ENCODE measurements at places on chromosomes 1 and 21.
A peak's percentile ranks its signal among the peaks of the same experiment; 100 is the strongest.

GRCh38 chr1:225595452-225595851 is 57.5 kb downstream of the ENAH start:
- DNase-seq: no peak

GRCh38 chr1:7374563-7375160 is 396.4 kb upstream of the VAMP3 start:
- DNase-seq: no peak

DNA sequence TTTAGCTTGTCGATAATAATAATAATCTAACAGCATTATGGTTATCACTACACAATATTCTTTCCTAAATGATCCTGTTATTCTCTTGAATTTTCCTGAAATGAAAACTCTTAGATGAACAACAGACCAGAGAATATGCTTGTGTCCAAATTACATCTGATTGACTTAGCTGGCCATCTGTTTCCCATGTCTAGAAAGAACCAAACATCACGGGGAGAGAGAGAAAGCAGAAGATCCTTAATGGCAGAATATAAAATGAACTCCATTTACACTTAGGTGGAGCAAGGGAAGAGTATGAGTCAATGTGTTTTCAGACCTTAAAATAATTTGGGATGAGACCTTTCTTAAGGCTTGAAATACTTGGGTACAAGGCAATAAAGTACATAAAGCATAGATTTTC is 162.2 kb downstream of the DSCAM start:
- no peak for DNase-seq

- no peak for DNase-seq
These were observed 35.6 kb downstream of the LRRN2 start for GRCh38 chr1:204649721-204650521.

DNA sequence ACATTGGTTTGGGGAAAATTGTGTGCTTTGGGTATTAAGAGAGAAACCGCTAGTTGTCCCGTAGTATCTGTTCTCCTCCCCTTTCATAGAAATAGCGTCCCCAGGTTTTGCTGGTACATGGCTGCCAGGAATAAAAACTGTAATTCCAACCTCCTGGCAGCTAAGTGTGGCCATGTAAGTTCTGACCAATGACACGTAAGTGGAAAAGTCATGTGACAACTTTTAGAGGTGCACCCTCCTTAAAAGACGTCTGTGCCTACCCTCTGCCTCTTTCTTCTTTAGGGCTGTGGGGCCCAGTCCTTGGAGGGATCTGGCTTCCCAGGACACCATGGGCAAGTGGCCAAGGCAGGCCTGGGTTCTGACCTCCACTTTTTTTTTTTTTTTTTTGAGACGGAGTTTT is 59.3 kb downstream of the UMODL1 start:
- DNase-seq: no peak

DNA sequence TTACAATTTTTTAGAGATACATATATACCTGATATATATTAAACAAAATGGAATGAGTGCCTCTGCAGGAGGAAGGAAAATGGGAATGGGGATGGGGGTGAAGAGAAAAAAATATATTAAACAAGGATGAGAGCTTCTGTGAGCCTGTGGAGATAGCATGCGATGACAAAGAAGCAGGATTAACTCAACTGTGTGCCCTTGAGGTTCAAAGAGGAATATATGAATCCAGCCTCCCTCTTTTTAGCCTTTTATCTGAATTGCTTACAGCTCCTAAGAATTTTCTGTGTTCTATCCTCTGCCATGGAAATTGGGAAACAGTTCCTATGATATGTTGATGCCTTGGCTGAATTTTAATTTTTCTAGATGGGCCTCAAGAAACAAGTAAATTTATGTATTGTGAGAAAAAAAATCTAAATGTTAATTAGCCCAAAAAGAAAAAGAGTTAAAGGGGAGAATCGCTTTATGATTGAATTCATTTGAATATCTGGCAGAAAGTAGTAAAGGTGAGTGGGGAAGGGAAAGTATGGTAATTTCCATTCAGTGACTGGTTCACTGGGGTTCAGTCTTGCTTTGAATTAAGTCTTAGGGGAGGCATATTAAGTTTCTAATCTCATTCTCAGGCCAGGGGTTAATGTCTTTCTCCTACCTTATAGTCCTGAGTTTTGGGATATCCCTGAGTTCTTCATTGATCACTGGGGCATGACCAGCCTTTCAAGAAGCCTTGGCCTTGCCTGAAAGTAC is 106.3 kb upstream of the HMCN1 start:
- DNase-seq: no peak

DNA sequence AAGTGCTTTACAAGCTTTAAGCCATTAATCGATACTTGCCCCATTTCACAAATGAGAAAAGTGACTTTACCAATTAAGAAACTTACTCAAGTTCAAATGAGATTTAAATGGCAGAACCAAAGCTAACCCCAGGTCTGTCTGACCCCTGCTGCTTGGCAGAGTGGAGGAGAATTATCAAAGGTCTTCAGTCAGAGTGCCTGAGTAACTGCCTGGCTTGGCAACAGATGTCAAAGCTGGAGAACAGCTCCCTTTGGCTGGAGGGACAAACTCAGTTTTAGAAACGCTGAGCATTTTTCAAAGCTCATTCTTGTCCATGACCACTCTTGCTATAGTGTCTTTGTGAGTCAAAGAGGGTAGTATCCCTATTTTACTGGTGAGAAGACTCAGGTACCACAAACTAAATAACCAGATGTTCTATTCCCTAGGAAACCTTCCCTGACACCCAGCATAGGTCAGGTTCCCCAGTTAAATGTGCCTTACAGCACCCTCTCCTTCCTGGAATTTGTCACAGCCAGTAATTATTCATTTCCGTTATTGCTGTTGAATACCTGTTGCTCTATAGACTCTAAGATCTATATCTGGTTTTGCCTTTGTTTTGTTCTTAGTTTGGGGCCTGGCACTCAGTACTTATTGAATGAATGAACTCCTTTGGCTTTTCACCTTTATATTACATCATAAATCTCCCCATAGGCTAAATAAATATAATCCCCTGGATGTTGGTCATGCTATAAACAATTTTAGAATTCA is 5.0 kb upstream of the BCAR3 start:
- DNase-seq: no peak

GRCh38 chr1:15148941-15149340 is 4.6 kb upstream of the TMEM51 start:
- DNase-seq: no peak

- no peak for DNase-seq
These were observed 6.5 kb downstream of the CD55 start for GRCh38 chr1:207328004-207328403.

- DNase-seq: no peak
These were observed 50.7 kb downstream of the DNAH14 start for GRCh38 chr1:224980181-224980580.

DNA sequence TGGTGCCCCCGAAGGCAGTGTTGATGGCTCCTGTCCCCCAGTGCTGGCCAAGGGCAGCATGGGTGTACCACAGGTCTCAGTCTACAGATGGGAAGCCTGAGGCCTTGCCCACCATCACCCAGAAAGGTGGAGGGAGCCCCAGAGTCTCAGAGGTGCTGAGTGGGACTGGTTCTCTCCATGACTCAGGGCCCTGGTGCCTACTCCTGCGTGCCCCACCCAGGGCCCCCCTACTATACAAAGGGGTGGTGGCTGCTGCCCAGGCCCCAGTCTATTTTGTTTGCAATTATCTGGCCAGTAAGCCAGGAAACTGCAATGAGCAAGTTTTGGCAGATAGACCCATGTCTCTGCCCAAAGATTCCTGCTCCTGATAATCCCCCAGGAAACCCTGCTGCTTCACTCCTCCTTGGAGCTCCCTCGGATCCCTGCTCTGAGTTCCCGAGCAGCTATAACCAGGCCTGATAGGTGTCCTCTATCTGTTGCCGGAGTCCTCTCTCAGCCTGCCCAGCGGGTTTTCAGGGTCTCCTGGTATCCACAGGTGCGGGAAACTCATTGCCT is 41.7 kb downstream of the EDN2 start:
- no peak for DNase-seq

GRCh38 chr1:179372160-179372559 is 6.4 kb downstream of the AXDND1 start:
- no peak for DNase-seq

DNA sequence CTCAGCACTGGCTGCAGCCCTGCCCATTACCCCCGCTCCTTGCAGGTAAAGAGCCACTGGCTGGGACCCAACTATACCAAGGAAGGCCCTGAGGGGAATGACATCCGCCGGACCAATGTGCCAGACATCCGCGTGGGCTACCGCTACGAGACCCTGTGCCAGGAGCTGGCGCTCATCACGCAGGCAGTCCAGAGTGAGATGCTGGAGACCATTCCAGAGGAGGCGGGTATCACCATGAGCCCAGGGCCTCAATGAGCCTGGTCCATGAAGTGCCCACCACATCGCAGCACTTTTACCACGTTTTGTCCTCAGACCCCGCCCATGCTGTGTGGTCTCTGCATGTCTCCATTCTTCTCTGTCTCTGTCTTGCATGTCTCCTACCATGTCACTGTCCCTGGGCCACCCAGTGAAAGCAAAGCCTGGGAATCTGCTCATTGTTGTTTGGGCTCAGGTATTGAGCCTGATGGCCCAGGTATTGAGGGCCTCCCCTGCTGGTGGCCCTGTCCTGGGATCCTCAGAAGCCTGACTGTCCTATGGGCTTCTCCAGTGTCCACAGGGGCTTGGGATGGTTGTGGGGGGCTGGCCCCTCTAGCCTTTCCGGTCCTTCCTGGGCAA is 11.4 kb downstream of the AMPD2 start:
- DNase-seq: no peak

DNA sequence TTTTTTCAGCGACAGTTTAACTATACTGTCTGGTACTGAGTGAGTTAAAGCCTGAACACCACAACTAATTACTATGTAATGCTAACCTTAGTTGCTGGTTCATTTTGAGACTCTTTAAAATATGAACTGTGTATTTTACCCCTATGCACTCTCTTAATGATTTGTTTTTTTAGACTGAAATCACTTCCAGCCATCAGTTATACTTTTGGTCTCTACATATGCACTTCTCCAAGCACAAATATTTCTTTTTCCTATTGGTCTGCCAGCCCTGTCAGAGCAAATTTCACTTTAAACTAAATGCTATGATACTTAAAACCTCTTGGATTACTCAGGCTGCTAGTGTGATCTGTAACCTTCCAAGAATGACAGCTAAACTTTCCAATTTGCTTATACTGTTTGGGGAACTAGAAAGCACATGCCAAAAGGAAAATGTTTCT is 38.1 kb upstream of the SCYL3 start:
- no peak for DNase-seq

- no peak for DNase-seq
These were observed 430.6 kb downstream of the KIF26B start for GRCh38 chr1:245585252-245585959.

DNA sequence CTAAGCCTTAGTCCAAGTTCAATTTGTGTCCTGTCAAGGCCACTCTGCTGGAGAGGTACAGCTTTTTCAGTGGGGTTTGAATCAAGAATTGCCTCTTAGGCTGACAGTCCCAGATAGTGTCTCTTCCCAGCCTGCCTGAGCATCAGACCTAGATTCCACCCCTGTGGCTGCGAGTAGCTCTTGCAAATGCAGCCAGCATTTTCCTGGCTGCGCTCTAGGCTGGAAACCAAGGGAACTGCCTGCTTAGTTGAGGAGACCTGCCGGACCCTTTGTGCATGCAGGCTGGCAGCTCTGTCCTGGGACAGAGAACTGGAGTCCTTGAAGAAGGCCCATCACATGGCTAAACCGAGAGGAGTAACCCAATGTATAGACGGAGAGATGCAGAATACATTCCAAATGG is 293.7 kb downstream of the PCP4 start:
- DNase-seq: no peak

DNA sequence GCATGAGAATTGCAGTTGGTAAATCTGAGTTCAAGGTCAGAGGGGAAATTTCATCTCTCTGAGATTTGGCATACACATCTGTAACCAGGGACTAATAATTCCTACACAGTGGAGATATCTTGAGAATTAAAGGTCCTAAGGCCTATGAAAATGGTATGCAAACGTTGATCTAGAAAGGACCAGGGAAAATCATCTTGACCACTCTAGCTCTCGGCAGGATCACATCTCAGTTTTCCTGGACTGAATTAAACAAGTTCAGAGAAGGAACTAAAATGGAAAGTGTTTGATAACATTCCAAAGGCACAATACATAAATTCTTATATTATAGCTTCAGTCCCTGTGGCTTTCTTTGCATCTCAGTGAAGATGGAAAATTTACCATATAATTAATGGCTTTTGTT is 28.5 kb upstream of the SIPA1L2 start:
- no peak for DNase-seq

GRCh38 chr1:238457610-238458009 is 566.9 kb upstream of the ZP4 start:
- DNase-seq: no peak

GRCh38 chr1:244444854-244445253 is 6.9 kb downstream of the ADSS2 start:
- DNase-seq: no peak

DNA sequence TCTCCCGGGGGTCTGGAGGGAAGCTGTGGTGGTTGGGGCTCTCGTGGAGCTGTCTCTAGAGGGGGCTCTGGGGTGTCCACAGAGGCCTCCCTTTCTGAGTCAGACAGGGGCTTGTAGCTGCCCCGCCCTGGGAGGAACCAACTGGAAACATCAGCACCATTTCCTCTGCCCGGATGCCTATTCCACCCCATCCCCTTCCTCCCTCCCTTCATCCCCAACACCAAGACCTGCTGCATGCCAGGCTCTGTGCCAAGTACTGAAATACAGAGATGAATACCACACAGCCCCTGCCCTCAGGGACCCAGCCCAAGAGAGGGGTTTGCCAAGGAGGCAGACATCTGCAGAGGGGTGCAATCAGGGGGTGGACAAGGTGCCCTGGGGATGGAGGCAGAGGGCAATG is 125.6 kb upstream of the ADAR start:
- DNase-seq: no peak

DNA sequence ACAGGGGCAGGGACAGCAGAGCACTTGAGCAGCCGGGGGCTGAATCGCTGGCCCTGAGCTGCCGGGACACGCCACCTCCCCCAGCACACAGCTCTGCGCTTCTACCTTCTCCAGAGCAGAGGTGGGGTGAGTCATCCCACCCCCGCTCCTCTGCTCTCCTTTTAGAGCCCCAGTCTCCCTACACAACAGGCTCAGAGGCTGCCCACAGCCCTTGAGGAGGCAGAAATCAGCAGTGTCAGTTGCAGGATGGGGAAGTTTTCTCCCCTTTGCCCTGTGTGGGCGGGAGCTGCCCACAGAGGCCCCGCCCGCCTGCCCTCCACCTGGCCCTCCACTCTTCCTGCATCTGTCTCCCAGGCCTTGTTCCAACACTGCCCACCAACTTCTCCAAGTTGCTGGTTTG is 94.6 kb downstream of the STUM start:
- peak; percentile 56 for DNase-seq

DNA sequence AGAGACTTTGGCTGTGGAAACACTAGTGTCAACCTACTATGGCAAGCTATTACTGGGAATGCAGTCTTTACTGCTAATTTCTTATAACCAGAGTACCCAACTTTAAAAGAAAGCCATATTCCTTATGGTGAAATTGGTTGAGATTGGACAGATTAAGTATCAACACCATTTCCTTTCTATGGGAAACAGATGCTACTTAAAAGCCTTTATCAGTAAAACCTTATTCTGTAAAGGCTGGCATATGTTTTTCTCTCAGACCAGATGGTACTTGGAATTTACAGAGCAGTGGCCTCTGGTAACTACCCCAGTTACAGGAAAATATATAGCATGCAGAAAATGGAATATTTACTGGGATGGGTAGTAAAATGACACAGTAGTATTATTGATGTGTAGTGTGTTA is 18.8 kb downstream of the IFI44 start:
- no peak for DNase-seq

- no peak for DNase-seq
These were observed 11.4 kb downstream of the SOX13 start for GRCh38 chr1:204084247-204084772.

- DNase-seq: no peak
These were observed 128.2 kb downstream of the ATG4C start for GRCh38 chr1:62912028-62912638.

Measured in GM06990 (cell line).